Temporal lobe (tissue), 4 donors: ENCODE measurements at places on chromosomes 7 and 10. TPM values are rescaled to one million over a fixed set of nuclear protein-coding genes. Genes with fewer than 3 reads are reported as not detected.

The GIMAP2 gene
- 1.5 TPM for total RNA-seq

The ERVW-1 gene
- not detected for total RNA-seq

The TBXAS1 gene
- 1.2 TPM for total RNA-seq

The EPO gene
- total RNA-seq, result not detected

The FFAR4 gene
- not detected for total RNA-seq
